ENCODE measurements at places on chromosomes 3 and 15. TPM values are rescaled to one million over a fixed set of nuclear protein-coding genes. Genes with fewer than 3 reads are reported as not detected.

GPR27 gene
- total RNA-seq: 0.13 TPM

GRAMD2A gene
- total RNA-seq: 0.06 TPM

CDC25A gene
- total RNA-seq: 3.9 TPM

GOLGA6L4 gene
- 1.4 TPM for total RNA-seq

POLQ gene
- 7.0 TPM for total RNA-seq

COL7A1 gene
- total RNA-seq: 5.4 TPM

STRA6 gene
- 0.06 TPM for total RNA-seq

RGMA gene
- 0.40 TPM for total RNA-seq

CIDEC gene
- not detected for total RNA-seq

SCAANT1 gene
- total RNA-seq: not detected

TTLL13 gene
- total RNA-seq: under 0.01 TPM

OR5K4 gene
- not detected for total RNA-seq

ISLR2 gene
- total RNA-seq: not detected

TMEM108 gene
- total RNA-seq: not detected

CHRNB4 gene
- not detected for total RNA-seq

DAZL gene
- not detected for total RNA-seq

GOLGA8S gene
- total RNA-seq: 0.06 TPM

FSIP1 gene
- total RNA-seq: 1.5 TPM

DLG1 gene
- 34.7 TPM for total RNA-seq

ZNF80 gene
- not detected for total RNA-seq

ACSBG1 gene
- not detected for total RNA-seq

NPTN gene
- total RNA-seq: 223 TPM

ZDHHC23 gene
- total RNA-seq: 3.8 TPM

ZNF620 gene
- 2.4 TPM for total RNA-seq

FOXL2 gene
- not detected for total RNA-seq

ZBBX gene
- total RNA-seq: not detected

RLBP1 gene
- total RNA-seq: not detected

PARP15 gene
- 0.26 TPM for total RNA-seq

DPPA2 gene
- total RNA-seq: not detected

VWA5B2 gene
- 0.06 TPM for total RNA-seq

HDAC11 gene
- 11.6 TPM for total RNA-seq

CEP19 gene
- total RNA-seq: 3.3 TPM

ITIH4 gene
- total RNA-seq: 4.8 TPM

GUCA1C gene
- total RNA-seq: not detected

AMOTL2 gene
- 69.0 TPM for total RNA-seq
